ENCODE measurements at places on chromosomes 6 and 20.

DNA sequence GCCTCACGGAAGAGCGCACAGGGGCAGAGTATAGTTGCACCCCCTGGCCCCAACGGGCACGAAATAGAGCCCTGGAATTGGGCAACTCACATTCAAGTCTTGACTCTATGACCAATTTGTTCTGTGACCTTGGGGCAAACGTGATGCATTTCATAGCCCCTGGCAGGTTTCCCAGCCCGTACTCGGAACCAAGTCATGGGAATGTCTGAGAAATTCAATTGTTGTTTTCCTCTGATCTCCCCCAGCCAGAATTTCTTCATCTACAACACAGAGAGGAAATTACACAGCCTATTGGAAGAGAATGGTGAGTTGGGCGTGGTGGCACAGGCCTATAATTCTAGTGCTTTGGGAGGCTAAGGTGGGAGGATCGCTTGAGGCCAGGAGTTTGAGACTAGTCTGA is 322.3 kb upstream of the SULF2 start:
- DNase-seq: no peak

- no peak for DNase-seq
These were observed 6.2 kb downstream of the TREML1 start for GRCh38 chr6:41147917-41148316.

DNA sequence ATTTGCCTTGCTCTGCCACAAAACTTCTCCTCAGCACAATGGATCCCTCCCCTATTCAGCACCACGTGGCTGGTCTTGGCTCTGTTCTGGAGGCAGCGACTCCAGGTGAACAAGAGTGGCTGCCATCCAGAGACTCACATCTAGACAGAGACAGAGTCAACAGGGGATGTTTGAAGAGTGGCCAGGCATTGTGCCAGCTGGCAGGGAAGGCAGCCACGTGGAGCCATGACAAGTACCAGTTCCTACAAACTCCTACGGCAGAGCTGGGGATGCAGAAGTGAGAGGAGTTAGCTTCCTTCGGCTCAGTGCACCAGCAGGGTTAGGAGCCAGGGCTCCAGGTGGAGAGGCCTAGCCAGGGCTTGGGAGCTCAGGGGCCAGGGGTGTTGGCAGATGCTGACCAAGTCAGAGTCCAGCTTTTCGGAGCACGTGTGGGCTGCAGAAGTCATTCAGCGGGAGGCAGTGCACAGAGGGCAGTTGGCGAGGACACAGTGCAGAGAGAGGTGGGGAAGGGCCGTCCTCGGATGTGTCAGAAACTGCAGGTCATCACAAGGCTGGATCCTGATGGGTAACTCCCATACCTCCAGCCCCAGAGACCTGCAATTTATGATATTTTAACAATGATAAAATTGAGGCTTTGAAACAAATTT is 171.7 kb upstream of the PDE10A start:
- no peak for DNase-seq

DNA sequence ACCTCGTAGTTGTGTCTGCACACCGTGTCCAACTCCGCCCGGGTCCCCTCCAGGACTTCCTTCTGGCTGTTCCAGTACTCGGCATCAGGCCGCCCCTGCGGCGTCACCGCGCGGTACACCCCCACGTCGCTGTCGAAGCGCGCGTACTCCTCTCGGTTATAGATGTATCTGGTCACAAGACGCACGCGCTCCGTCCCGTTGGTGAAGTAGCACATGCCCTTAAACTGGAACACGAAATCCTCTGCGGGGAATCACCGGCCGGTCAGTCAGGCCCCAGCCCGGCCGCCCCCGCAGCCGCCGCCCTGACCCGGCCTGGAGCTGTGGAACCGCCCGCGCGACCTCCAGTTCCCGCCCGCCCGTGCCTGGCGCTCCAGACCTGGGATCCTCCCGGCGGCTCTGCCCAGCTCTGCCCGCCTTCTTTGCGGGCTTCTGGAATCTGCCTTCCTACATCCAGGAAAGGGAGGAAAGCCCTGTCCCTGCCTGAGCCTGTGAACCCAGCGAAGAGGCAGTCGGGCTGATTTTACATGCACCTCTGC is 1.6 kb downstream of the HLA-DQB1 start:
- no peak for DNase-seq

GRCh38 chr20:64072498-64073063 is 6.7 kb downstream of the RGS19 start:
- DNase-seq: no peak

GRCh38 chr6:100455230-100456124 is 9.2 kb downstream of the SIM1 start:
- no peak for DNase-seq

DNA sequence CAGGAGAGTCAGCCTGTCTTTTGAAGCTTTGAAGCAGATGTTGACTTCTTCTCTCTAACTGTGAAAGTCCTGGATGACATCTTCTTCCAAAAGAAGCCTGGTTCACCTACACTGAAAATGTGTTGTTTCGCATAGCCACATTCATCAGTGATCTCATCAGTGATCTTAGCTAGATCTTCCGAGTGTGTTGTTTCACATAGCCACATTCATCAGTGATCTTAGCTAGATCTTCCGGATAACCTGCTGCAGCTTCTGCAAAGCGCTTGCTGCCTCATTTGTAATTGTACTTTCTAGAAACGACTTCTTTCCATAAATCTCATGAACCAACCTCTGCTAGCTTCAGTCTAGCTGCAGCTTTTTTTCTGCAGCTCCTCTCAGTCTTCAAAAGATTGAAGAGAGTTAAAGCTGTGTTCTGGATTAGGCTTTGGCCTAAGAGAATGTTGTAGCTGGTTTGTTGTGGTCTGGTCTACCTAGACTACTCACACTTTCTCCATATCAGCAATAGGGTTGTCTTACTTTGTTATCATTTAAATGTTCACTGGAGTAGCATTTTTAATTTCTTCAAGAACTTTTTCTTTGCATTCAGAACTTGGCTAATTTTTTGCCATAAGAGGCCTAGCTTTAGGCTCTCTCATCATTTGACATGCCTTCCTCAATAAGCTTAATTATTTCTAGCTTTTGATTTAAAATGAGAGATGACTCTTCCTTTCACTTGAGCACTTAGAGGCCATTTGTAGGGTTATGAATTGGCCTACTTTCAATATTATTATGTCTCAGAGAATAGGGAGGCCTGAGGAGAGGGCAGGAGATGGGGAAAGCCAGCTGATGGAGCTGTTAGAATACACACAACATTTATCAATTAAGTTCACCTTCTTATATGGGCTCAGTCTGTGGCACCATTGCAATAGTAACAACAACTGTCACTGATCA is 48.7 kb upstream of the EXOC2 start:
- DNase-seq: peak; percentile 66

- no peak for DNase-seq
These were observed 236.6 kb upstream of the FAM83B start for GRCh38 chr6:54609981-54610380.

DNA sequence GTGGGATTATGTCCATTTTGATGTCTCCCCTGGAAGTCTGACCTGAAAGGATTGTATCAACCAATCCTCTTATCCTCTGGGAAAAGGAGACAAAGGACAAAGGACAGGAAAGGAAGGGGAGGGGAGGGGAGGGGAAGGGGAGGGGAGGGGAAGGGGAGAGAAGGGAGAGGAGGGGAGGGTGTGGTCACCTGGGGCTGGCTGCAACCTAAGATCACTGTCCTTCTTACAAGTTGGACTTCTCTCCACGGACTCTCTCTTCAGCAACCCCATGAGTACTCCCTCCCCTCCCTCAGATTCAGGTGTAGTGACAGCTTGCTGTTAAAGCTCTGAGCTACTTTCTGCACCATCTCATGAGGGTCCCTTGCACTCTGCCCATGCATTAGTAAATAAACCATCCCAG is 58.9 kb upstream of the KLHL31 start:
- no peak for DNase-seq

DNA sequence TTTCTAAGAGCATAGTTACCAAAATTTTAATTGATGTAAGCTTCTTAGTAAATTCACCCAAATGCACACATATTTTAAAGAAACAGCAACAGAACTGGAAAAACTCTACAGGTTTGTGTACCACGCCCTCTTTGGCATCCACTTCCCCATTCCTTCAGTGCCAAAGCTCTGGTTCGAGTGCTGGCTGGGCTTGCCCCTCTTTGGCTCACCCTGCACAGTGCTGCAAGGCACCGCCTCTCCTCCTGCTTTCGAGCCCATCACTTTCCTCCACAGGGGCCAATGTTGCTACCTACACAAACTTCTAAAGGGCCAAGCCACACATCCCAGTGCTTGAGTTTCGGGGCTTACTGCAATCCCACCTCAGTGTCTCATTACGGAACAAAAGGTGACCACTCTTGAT is 9.6 kb downstream of the LRP11 start:
- DNase-seq: no peak

- DNase-seq: peak; percentile 97
These were observed 243.5 kb upstream of the PREP start for GRCh38 chr6:105646391-105646867.

DNA sequence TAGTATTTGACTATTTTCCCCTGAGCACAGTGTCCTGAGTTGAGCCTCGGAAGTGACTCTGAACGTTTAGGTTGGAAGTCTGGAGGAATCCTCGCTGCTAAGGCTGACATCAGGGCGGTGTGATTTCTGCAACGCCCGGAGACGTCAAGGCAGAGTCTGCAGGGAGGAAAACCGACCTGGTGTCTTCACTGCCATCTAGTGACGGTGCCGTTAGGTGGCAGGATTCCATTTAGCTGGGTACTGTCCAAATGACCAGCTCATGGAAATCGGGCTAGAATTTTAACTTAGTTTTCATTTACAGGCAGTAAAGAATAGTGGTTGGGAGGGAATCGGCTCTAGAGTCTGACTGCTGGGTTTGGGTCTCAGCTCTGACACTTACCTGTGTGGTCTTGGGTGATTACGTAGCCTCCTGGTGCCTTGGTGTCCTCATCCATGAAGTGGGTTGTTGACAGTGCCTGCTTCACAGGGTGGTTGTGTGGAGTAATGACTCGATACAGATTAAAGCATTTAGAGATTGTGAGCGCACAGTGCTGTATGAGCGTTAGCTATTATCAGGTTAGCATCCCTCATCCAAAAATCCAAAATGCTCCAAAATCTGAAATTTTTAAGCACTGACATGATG is 35.0 kb downstream of the FOXF2 start:
- DNase-seq: peak; percentile 29

DNA sequence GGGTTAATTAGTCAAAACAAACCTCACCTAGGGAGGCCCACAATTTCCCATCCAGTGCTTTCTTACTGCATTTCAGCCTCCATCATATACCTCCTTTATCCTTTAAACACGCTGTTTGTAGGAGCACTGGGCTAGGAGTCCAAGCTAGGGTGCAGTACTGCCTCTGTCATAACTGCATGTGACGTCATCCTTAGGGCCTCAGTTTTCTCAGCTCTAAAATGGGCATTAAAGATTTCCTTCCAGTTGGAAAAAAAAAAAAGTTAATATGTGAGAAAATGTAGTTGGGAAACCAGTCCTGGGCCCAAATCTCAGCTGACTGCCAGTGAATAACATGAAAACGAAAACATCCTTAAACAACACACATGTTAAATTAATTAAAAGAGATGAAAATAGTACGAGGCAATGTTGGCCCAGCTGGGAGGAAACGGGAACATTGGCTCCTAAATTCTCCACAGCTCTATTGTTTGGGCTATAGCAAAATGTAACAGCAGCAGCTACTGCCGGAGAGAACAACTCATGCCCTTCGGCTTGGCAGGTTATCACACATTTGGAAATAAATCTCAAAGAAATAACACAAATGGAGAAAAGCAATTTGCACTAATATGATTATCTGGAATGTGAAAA is 79.9 kb upstream of the CCDC167 start:
- DNase-seq: no peak

- DNase-seq: no peak
These were observed 5.2 kb downstream of the UNC93A start for GRCh38 chr6:167296293-167296690.

- peak; percentile 24 for DNase-seq
These were observed 2.5 kb downstream of the WTAP start for GRCh38 chr6:159729598-159730331.

DNA sequence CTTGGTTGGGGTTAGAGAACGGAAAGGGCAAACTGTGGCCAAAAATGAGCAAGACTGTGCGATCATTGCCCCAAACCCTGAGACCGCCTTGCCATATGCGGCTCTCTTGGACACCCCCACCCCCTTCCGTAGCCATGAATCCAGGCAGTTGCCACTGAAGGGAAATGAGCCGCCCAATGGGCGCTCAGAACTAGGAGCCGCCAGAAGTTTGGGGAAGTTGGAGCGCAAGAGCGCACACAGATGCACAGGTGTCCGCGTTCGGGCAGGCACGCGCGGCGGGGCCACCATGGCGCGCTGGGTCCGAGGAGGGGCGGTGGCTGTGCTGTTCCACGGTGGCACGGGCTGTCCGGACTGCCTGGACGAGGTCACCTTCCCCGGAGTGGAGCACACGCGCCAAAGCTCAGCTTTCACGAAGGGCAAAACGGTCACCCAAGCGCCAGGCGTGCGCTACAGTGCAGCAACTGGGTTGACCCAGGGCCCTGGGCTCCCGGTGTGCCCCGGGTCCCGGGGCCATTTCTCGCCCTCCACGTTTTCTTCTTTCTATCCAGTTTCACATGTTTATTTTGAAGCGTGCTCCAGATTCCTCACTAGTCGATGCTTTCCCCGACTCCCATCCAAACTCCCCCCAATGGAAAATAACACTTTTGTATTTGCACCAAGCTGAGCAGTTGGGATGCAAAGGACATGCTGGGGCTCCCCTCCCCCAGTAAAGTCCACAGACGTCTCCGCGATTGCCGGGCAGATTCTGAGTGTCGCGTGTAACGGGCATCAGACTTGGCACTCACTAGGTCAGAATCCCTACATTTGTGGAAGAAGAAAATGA is 906 bp upstream of the PDE10A start:
- DNase-seq: no peak

- DNase-seq: no peak
These were observed 2.7 kb upstream of the DTD1 start for GRCh38 chr20:18585134-18585533.

DNA sequence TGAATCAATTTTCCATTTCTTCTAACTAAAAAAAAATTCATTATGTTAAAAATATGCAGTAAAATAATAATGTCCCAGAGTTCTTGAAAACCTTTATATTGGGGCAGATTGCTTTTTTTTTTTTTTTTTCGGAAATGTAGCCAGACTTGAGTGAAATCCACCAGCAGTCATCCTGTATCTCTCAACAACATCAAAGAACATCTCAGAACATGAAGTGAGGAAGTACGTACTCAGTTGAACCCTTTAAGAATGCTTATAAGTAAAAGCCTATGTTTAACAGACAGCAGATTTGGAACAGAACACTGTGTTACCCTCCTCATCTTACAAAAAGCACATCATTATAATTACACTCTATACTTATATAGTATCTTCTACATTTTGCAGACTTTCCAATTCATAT is 51.0 kb upstream of the SUPT3H start:
- DNase-seq: no peak

DNA sequence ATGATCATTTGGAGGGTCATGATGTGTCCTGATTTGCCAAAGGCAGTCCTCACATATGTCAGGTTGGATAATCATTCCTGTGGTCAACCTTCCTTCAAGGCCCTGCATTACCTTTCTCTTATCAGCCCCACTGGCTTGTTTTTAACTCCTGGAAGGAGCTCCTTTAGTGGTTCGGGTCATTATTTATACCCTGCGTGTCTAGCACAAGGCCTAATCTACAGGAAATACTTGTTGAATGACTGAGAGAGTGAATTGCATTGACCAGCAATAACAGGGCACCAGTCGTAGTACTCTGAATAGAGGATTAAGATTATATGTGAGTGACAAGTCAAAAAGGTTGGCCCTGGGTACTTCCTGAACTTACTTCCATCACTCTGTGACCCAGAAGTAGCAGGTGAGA is 4.5 kb downstream of the HIVEP2 start:
- peak; percentile 38 for DNase-seq

Measured in activated CD4-positive, alpha-beta T cell treated with anti-CD3 and anti-CD28 coated beads, Interleukin-10, Interleukin-2, amounts not matched to agents 100 ng/mL and 50 ng/mL, durations not matched to agents 16 hours and 8 hours (primary cell).